SW 1271 (cell line): ENCODE measurements at places on chromosomes 1 and 21.

DNA sequence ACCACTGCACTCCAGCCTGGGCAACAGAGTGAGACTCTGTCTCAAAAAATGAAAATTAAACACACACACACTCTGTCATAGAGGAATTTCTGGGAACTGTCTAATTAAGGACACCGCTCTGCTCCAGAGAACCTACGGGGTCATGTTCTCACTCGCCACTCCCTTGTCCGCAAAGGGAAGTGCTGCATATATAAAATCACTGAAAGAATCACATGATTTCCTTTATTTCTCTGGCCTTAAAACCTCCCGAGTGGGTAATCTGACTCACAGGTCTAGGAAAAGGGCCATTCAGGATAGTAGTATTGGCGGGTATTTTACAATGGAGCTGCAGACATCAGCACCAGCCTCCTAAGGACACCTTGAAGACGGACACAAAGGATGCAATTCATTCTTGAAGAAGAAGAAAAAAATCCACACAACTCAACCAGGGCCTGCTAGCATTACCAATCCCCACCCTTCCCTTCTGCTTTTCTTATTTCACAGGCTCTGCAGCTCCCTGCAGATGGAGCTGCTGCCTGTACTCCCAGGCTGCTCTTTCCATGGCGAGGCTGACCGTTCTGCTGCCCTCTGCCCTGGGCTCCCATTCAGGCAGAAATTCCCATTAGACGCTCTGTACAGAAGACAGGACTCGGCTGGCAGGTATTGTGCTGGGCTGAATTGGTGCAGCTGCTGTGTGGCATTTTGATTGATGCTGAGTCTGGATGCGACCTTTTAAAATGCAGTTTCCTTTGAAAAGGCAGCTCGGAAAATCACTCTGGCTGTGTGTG is 53.3 kb upstream of the FAM89A start:
- DNase-seq = no peak

DNA sequence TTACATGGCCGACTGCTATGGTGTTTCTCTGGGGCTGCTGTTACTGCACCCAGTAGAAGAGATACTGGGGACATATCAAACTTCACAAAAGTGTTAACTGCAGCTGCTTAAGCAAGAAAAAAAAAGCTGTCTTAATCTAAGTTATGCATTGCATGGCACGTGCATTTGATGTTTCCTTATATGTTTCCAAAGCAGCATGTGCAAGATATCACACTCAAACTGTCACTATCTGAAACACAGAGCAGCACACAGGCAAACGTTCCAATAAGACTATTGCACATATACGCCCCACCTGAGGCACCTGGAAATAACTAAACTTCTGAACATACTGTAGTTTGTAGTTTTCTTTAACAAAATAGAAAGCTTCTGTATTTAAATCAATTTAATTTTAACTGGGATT is 671.4 kb upstream of the ADGRL2 start:
- DNase-seq = no peak

DNA sequence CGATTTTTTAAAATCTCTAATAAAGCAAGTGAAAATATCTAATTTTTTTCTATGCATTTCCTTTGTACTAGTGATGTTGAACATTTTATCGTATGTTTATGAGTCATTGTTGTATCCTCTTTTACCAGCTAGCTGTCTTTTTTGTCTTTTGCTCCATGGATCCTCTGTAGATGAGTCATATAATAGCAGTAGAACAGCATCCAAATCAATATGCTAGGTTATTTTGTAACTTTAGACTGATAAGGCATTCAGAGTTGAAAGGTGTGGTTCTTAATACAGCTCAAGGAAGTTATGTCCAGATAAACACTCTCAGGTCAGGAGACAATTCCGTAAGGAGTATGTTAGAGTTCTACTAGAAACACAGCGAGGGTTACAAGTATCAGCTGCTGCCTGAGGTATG is 31.9 kb downstream of the MAP10 start:
- DNase-seq = no peak

DNA sequence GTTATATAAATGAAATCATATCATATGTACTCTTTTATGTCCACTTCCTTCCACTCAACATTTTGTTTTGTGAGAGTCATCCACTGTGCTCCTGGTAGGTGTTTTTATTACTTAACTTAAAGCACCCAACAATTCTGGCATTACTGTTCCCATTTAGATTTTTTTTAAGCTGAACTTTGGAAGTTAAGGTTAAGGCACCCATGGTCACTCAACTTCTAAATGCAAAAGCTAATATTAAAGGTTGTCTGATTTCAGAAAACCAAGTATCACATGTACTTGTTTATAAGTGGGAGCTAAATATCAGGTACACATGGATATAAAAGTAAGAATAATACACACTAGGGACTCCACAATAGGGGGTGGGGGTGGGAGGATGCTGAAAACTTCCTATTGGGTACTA is 42.7 kb downstream of the SCMH1 start:
- DNase-seq = no peak

DNA sequence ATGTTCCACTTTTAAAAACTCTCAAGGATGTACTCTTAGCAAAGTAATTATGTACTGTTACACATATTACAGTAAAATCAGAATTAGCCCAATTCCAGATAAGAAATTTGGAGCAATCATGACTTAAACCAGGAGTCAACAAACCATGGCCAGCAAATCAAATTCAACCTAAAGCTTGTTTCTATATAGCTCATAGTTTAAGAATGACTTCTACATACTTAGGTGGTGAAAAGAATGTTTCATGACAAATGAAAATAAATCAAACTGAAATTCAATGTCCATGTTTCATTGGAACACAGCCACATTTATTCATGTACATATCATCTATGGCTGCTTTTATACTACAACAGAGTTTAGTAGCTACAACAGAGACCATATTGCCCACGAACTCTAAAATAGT is 35.1 kb downstream of the FRRS1 start:
- DNase-seq = no peak

DNA sequence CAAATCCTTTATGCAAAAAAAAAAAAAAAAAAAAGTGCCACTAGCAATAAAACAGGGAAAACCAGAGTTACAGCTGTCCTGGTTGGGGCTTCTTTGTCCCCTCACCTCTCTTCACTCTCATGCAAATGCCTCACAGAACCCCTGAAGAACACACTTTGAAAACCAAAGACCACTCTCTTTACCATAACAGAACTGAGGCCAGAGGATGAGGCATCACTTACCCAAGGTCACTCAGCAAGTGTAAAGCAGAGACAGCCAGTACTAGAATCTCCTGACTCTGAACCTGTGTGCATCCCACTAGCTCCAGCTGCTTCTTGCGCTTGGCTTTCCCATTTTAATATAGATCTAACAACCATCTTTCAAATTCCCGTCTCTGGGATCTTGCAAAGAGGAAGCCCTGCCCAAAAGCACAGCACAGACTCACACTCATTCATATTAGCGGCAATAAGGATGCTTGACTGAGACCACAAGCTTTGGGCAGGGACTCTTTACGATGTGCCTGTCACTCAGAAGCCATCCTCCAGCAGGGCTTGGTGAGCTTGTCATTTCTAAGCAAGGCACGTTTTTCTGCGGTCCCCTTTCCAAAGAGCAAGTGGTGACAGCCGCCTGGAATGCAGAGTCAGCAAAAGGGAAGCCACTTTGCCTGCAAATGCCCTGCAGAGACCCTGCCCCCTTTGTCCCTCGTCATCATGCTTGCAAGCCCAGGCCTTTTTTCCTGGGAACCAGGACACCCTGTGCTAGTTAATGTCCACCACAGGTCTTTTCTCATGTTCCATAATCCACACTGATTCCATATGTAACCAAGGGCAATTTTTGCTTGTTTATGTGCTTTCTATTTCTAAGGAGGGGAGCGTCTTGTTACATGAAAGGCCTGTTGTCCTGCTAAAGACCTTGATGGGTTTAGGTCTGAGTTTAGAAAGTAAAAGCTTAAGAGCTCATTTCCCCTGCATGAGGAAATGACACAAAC is 76.5 kb upstream of the NFIA start:
- no peak for DNase-seq

DNA sequence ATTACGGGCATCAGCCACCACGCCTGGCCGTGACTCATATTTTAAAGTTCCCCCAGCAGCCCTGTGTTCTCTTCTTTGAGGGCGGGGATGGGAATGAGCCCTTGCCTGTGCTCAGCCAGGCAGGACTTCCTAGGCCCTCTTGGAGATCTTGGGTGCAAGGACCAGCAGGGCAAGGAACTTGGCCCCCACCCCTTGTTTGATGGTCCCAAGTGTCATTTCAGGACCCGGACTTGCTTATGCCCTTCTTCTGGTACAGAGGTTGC is 9.3 kb downstream of the RASSF5 start:
- DNase-seq = no peak

GRCh38 chr1:172835834-172836233 is 176.9 kb downstream of the FASLG start:
- no peak for DNase-seq

- no peak for DNase-seq
Measured at GRCh38 chr21:42066521-42066920, 4.6 kb upstream of the UMODL1 start.

DNA sequence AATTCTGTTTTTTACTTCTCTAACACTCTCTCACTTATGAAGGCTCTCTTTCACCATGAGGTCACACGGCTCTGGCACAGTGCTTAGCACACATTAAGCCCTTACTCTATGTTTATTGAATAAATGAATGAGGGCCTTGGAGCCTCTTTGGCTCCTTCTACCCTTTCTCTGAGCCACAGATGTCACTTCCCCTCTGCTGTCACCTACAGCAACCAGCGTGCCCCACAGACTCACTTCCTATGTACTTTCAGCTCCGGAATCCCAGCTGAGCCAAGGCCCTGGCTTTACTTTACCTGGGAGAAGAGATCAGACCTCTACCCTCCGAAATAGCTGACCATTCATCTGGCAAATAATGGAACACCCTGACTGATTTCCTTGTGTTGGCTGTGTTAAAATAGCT is 53.7 kb upstream of the HMCN1 start:
- DNase-seq = no peak

- DNase-seq = no peak
Measured at GRCh38 chr1:169348383-169349036, 19.1 kb downstream of the NME7 start.

- no peak for DNase-seq
Measured at GRCh38 chr1:97174039-97174704, 452.6 kb downstream of the PTBP2 start.
